ENCODE measurements at places on chromosomes 16 and 17. TPM values are rescaled to one million over a fixed set of nuclear protein-coding genes. Genes with fewer than 3 reads are reported as not detected.

Gene WFDC1
- polyA plus RNA-seq: 3.5 TPM

Gene SLC5A11
- 0.08 TPM for polyA plus RNA-seq

Gene MGAT5B
- polyA plus RNA-seq: 0.65 TPM

Gene TMEM114
- polyA plus RNA-seq: 0.27 TPM

Gene ASGR1
- polyA plus RNA-seq: 3.4 TPM

Gene HID1
- polyA plus RNA-seq: 4.3 TPM

Gene TBC1D3K
- not detected for polyA plus RNA-seq

Gene SLC5A2
- polyA plus RNA-seq: 6.9 TPM

Gene TEKT5
- polyA plus RNA-seq: not detected

Gene GALR2
- not detected for polyA plus RNA-seq

GRCh38 chr17:43360376-43360738, 38.4 kb upstream of the ARL4D start:
- peak; percentile 93 for DNase-seq

GRCh38 chr17:48236681-48237134, 129.1 kb downstream of the SNX11 start:
- no peak for DNase-seq

DNA sequence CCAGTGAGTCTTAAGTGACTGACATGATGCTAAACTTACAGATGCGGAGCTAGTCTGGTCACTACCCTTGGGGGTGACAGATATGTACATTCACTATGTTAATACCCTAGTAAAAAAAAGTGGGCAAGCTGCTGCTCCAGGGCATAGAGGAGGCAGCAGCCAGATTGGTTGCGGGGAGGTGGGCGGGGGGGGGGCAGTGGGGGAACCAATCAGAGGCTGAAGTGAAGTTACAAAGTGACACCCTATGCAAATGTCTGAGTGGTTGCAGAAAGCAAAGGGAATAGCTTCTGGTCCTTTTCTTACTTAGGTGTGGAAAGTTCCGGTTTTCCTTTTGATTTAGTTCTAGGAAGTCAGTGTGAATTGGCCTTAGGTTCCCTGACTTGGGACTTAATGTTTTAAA, 12.1 kb downstream of the NDEL1 start:
- DNase-seq: no peak

DNA sequence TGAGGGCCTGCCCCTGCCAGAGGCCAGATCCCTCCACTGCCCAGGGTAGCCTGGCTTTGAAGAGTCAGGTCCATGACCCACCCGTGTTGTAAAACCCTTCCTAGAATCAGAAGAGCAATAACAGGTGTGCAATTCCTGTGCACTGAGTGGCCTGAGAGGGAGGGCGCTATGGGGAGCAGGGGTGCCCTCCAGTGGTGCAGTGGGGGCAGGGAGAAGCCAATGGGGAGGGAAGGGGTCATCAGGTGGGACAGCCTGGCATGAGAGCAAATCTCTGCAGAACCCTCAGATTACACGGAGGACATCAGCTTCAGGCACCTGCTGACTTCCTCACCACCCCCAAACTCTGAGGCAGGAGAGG, 72.9 kb upstream of the ZNF469 start:
- no peak for DNase-seq

DNA sequence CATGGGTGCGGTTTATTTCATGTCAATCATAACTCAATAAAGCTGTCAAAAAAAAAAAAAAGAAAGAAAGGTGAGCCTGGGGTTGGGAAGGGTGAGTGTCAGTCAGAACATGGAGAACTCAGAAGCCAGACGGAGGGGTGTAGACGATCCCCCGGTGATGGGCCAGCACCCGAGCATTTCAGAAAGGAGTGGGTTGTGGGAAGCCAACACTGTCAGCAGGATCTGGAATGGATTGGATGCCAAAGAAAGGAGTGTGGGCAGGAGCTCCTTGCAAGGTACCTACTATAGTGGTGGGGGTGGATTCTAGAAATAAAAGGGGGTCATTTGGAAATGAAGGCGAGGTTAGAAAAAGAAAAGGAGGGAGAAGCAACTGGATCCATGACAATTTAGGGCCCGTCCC, 19.8 kb upstream of the SCIMP start:
- no peak for DNase-seq

GRCh38 chr16:1003391-1004347, 22.1 kb downstream of the SOX8 start:
- no peak for DNase-seq

Data from muscle of leg (tissue), 16 donors.